ENCODE measurements at places on chromosomes 4 and X.

- peak; percentile 63 for DNase-seq
These were observed 3.1 kb downstream of the CXXC4 start for GRCh38 chr4:104491481-104492182.

DNA sequence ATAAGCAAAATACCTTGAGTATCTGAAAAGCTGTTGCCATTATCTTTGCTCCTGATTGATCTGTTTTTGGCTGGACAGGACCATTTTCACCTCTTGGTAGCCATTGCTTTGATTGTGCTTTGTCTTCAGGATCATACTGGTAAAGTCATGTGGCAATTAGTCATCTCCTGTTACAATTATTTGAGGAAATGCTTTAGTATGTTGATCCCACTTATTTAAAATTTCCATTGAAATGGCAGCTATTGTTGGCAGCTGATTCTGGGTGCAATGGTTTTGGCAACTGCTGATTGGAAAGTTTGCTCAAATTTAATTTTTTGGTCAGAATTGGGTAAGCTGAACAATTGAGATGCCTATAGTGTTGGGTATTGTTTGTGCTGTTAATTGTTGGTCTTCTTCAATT lies 238.3 kb upstream of the TLL1 start:
- no peak for DNase-seq

- DNase-seq: no peak
These were observed 36.7 kb upstream of the EDA2R start for GRCh38 chrX:66675541-66675940.

GRCh38 chrX:136457303-136457917 lies 30.3 kb upstream of the BRS3 start:
- DNase-seq: no peak

DNA sequence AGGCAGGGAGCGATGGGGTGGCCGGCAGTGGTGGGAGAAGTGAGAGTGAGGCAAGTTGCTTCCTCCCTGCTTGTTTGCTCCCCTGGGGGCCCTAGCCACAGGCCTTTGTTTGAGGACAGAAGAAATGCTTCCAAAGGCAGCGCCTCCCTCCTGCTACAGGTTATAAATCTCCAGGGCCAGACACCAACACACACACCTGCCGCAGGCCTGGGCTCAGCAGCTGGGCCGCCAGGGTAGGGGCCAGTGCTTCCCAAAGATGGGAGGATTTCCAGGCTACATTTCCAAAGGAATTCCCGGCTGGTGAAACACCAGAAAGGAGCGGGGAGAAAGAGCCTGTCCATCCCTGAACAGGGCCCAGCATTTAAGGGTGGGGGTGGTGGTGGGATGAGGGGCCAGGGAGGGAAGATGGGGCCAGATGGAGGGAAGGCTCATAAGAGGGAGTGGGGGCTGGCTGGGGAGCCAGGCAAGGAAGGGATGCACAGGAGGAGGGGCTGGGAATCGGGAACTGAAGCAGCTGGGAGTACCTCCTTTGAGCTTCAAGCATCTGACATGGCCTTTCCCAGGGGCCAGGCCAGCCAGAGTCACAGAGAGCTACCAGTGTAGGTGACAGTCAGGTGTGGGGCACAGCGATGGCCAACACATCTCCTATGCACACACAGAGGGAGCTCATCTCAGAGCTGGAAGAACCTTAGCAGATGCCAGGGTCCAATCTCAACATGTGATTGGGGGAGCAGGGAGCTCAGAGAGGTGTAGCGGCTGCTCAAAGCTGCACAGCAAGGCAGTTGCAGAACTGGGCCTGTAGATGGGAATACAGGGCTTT lies 143.9 kb downstream of the PJA1 start:
- no peak for DNase-seq
